Lung microvascular endothelial cell (primary cell): ENCODE measurements at places on chromosomes 5 and 9. TPM values are rescaled to one million over a fixed set of nuclear protein-coding genes. Genes with fewer than 3 reads are reported as not detected.

Gene PCDHB11
- 0.44 and 1.8 TPM in 2 replicates for total RNA-seq

Gene ZNF367
- 2.4 and 3.5 TPM in 2 replicates for total RNA-seq

Gene EGFL7
- 330 and 384 TPM in 2 replicates for total RNA-seq

Gene MARCOL
- not detected in 2 replicates for total RNA-seq

Gene RAB3C
- under 0.01 and 0.22 TPM in 2 replicates for total RNA-seq

Gene RASA1
- total RNA-seq: 29.6 and 44.4 TPM in 2 replicates

Gene NR3C1
- 11.8 and 14.3 TPM in 2 replicates for total RNA-seq

Gene TAF11L14
- not detected in 2 replicates for total RNA-seq

Gene IL5
- total RNA-seq: not detected in 2 replicates

Gene CCDC183
- total RNA-seq: 0.22 and 1.4 TPM in 2 replicates

Gene PCDHAC2
- 0.20 and 0.22 TPM in 2 replicates for total RNA-seq

Gene RIC1
- total RNA-seq: 20.9 and 29.8 TPM in 2 replicates

Gene ADRB2
- 5.7 and 9.5 TPM in 2 replicates for total RNA-seq

Gene CCL27
- not detected in 2 replicates for total RNA-seq

Gene PELO
- total RNA-seq: 23.3 and 26.0 TPM in 2 replicates

Gene GALT
- 23.5 and 27.0 TPM in 2 replicates for total RNA-seq
